ENCODE measurements at places on chromosomes 1 and 21.

GRCh38 chr1:185267301-185267700, 49.7 kb downstream of the IVNS1ABP start:
- no peak for DNase-seq

- no peak for DNase-seq
Measured at GRCh38 chr1:203926025-203926540, 64.7 kb downstream of the SNRPE start.

- no peak for DNase-seq
Measured at GRCh38 chr1:215133532-215133931, 51.0 kb downstream of the KCNK2 start.

- no peak for DNase-seq
Measured at GRCh38 chr1:234645964-234646363, 36.0 kb upstream of the IRF2BP2 start.

GRCh38 chr1:31007462-31007991, 58.0 kb downstream of the PUM1 start:
- DNase-seq, result no peak

DNA sequence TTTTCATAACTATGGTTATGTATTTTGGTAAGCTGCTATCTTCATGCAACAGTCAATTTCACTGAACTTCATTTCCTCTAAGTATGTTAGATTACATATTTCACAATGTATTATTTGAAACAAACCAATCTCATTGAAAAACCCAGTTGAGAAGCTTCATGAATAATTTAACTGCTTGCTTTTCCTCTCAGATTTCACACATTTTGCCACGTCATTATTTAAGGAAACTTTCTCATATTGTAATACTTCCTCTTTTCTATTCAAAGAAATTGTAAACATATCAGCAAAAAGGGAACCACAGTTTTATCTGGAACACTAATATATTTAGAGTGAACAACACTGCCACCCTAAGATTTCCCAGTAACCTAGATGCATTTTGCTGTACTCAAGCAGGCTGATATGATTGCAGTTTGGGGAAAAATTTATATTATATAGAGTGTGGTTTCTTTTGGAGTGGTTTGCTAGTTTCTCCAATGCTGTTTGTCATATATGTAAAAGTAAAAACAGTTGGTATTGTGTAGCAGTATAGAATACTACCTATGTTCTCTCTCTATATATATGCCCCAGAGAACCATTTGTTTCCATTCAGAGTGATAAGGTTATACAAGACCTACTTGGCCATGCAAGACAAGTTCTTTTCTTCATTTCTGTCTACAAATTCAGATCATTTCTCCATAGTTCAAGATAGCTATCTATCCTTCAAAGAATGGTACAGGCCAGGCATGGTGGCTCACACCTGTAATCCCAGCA, 28.4 kb upstream of the AHCTF1 start:
- DNase-seq, result no peak

GRCh38 chr1:71785000-71785399, 497.3 kb downstream of the NEGR1 start:
- DNase-seq, result no peak

- no peak for DNase-seq
Measured at GRCh38 chr1:151371370-151372057, 991 bp downstream of the SELENBP1 start.

DNA sequence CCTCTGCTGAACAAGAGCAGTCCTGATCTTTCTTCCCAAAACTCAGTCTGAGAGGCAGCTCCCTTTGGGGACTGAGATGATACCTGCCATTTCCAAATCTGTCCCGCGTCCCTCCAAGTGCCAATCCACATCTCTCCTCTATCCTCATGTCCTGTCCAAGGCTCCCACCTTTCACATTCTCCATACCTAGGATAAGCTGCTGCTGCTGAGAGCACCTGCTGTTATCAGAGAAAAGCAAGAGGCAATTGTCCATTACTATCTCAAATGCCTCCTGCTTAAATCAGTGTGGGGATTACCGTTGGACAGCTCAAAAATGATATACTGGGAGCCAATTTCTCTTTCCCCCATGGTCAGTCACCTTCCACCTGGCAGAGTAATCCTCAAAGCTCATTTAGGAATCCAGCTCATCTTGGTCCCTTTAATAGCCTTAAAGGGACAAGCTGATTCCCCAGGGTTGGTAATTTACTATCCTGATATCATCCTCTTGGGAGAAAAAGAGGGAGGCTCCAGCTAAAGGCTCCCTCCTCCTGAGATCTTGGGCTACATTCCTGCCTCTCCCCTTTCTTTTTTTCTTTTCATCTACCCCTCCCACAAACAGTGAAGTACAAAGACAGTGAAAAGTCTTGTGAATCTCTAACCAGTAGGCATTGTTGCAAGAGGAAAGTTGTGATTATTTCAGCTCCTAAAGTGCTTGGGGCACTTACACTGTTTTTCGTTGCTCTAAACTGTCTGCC, 278.1 kb upstream of the CAMK1G start:
- DNase-seq, result no peak

DNA sequence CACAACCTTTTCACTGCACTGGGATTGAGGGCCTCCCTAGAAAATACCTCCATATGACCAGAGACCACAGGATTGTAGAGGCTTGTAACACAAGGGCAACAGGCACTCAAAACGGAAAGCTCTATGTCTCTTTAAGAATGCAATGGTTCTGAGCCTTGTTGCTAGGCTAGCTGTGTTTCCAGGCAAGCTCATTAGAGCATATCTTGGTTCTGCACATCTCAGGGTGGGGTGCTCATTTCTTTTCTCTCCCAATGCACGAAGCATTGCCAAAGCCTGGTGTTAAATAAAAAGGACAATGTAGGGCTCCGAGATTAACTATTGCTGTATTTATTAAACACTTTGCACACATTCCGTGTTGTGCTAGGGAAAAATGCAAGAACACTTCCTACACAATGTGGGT, 315.9 kb downstream of the PRDM2 start:
- DNase-seq, result no peak

DNA sequence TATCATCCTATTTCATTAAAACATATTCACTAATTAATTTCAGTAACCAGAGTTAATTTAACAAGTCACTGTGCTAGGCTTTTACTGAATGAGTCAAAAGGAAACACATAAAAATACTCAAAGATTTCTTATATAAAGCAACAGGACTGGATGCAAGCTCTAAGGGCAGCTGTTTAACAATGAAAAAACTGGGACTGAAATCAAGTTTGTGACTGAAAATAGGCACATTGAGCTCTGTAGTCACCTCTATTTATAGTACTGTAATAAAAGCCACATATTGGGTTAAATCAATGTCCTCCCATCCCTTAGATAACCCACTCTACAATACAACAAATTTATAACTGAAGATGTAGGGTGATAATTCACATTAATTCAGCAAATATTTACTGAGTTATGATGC, 52.4 kb downstream of the SMYD3 start:
- DNase-seq, result no peak

Data from T-helper 9 cell (primary cell).